ENCODE measurements at places on chromosomes 6 and 20.
A peak's percentile ranks its signal among the peaks of the same experiment; 100 is the strongest.

DNA sequence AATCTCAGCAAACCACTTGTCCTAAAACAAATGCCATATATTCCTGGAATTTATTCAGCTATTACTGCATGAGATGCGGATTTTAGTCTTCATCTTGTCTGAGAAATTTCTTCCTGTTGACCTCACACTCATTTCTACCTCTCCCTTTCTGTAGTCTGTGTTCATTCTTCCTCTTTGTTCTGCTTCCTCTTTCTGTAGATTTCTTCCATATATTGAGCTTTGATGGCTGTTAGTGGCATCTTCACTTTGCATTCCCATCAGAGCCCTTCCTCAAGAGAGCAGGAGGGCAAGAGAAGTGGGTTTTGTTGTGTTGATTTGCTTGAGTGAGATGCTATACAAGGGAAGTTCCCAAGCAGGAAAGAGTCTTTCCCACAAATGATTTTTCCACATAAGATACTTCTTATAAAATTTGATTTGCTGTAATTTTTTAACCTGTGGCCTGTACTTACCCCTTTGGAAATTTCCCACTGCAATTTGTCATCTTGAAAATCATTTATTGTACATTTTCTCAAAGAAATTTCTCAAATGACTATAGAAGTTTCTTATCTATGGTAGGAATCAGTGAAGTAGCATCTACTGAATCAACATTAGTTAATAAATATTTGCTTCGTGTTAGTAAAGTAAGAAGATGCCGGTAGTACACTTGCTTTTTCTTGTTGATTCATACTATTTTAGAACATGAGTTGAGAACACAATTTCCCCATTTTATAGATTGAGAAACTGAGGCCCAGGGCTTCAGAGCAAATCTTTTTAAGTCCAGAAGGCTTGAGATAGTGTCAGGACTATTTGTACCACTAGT is 43.8 kb downstream of the MAP3K4 start:
- DNase-seq = no peak

GRCh38 chr6:154921482-154921881 is 73.6 kb upstream of the TIAM2 start:
- DNase-seq = no peak

DNA sequence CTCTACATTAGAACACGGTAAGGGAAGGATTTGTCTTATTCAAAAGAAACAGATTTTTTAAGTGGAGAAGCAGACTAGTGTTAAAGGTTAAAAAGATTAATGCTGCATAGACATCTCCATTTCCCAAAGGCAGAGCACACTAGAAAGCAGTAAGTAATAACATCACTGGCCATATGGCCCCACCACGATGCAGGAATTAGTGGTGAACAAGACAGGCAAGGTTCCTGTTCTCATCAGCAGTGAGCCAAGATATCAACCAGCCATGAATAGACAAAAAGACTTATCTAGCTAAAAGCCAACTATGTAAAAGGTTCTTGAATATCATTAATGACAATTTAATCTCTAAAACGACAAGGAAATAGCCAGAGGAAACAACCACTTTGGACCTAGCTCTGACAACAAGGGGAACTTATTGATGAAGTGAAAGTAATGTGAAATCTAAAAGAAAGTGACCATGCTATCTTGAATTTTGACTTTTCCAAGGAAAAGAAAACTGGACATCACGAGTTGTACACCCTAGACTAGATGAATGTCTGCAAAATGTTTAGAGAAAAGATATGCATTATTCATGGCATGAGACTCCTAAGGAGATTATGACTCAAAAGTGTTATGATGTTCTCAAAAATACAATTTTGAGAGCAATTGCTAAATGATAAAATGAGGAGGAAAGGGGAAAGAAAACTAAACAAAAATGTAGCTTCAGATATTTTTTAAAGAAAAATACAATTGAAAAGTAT is 157.9 kb upstream of the STXBP5 start:
- no peak for DNase-seq

DNA sequence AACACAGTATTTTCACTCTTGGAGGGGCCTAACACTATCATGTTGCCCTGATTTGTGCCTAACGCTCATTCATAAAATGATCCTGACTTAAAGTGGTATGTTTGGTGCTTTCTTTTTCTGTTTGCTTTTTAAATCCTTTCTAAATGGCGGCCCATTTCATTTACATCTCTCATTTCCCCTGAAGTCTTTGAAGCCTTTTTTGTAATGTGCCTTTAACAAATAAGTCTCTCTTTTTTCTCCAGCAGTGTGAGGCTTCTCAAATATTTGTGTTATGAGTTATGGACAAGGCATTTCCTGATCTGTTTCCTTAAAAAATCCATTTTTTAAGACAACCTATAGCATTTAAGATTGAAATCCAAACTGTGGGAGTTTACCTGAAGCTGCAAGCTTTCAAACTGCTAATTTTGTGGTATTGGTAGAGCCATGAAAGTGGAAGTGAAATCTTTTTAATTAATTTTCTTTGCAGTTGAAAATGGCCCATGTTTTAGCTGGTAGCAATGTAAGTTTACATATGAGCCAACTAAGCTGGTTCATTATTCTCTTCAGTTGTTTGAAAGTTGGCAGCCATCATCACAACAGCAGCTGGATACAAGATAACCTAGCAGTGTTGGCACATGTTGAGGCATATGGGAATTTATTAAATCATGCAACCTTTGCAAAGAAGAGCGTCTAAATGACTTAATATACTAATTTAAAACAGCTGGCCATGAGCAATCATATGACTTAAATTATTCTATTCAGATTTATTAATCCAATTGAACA is 469.7 kb downstream of the CDKAL1 start:
- DNase-seq = no peak

GRCh38 chr20:31537890-31538289 is 23.6 kb downstream of the HM13 start:
- no peak for DNase-seq

GRCh38 chr20:24720957-24721356 is 228.1 kb upstream of the CST7 start:
- DNase-seq = no peak

DNA sequence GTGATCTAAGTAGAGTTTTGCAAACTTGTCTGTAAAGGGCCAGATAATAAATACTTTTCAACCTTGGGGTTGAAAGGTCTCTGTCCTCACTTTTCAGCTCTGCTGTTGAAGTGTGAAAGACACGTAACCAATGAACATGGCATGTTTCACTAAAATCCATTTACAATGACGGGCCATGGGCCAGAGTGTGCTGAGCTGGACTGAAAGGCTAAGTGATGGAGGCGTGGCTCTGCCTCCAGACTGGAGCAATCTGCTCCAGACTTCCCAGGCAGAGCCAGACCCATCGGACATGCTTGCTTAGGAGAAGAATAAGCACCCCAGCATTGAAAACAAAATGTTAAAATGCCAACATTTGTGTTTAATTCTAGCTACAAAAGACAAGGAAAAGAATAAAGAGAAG is 41.4 kb downstream of the SCAND1 start:
- DNase-seq = no peak

DNA sequence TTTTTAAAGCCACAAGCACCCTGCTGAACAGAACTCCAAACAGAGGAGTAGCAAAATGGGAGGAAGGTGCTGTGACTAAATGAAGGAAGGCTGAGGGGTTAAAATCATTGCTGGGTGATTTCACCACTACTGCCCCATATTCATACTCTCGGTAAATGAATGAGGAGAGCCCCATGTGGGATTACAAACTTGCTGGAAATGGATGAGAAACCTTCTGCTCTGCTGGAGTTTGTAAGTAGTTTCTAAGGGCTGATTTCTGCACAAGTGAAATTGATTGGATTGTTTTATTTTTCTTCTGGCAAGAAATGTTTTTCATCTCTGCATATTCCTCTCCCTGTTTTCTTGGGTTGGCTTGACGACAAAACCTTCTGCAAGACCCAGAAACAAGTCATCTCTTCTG is 533.5 kb upstream of the MMS22L start:
- DNase-seq = no peak

DNA sequence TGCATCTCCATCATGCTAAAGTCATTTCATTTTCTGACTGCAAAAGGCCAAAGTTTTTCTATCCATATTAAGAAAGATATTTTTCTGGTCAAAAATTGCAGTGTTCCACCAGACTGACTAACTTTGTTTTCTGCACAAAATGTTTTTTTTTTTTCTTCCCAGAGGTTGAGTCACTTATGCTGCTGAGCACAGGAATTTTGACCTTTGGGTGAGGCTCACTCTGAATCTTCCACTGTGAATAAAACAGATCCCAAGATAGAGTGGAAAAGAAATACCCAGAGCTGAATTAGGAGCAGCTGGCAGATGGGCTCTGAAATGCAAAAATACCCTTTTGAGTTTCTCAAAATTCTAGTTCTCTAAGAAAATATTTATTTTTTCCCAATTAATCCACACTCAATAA is 996.8 kb downstream of the KIF16B start:
- DNase-seq = no peak

GRCh38 chr6:46221222-46221793 is 50.5 kb upstream of the ENPP5 start:
- DNase-seq = peak; percentile 2

GRCh38 chr6:55047451-55048044 is 126.8 kb upstream of the HCRTR2 start:
- no peak for DNase-seq

DNA sequence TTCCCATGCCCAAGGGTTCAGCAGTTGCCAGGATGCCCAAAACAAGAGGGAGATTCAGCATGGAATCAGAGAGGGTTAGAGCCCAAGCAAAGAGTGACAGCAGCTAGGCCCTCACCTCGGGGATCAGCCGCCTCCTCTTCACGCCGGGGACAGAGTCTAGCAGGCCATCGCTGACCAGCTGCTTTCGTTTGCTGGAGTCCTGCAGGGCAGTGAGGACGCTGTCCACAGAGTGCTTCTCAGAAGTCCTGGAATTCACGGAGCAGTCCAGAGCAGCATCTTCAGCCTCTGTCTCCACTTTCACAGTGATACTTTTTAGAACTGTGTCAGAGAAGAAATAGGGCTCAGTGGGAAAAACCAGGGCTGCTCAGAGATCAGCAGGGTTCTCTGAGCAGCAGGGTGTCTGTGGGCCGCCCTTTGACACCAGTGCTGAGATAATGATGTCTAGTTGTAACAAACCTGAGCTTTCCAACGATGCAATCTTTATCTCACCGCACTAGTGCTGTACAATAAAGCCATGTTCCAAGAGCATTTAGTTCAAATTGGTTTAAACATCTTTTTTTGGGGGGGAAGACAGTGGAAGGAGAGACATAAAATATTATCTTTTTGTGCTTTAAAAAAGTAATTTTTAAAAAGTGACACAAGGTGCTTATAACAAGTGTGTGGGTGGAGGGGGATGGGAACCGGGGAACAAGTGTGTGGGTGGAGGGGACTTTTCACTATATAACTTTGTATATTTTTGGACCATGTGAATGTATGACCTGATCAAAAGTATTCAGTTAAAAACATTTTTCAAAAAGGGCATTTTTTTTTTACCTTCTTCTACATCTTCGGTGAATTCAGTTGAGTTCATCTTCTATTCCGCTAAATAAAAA is 16.6 kb downstream of the BEND3 start:
- DNase-seq = no peak

GRCh38 chr6:116476002-116476678 is 15.0 kb downstream of the CALHM6 start:
- peak; percentile 89 for DNase-seq

DNA sequence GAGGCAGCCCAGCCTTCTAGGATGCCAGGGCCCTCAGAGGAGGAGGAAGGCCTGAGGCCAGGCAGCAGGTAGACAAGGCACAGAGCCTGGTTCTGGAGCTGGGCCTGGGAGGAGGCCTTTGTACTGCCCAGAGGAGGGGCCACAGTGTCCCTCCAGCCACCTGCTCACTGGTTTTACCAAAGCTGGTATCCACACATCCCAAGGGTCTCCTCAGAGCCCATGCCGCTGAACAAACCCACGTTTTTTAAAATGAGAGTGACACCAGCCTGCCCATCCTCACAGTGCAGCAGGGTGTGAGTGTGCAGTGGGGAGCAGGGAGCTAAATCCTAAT is 162.7 kb downstream of the LY86 start:
- no peak for DNase-seq

GRCh38 chr20:57715268-57715904 is 5.6 kb upstream of the PMEPA1 start:
- no peak for DNase-seq
